Heart right ventricle (tissue), 16 donors: ENCODE measurements at places on chromosomes 16 and 17. TPM values are rescaled to one million over a fixed set of nuclear protein-coding genes. Genes with fewer than 3 reads are reported as not detected.
A peak's percentile ranks its signal among the peaks of the same experiment; 100 is the strongest.

- DNase-seq = no peak
Measured at GRCh38 chr17:42227849-42228700, 33.8 kb upstream of the GHDC start.

DNA sequence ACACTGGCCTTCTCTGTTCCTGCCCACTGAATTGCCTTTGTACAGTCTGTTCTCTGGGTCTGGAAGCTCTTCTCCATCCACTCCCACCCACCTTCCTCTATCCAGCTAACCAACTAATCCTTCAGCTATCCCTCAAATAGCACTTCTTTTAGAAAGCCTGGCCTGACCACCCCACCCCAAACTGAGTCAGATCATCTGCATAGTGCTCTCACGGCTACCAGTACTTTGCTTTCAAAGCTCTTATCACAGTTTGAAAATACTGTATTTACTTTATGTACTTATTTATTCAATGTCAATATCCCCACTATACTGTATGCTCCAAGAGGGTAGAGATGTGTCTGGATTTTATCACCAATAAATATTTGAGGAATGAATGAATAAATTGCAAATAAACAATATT, 4.5 kb upstream of the CLDN7 start:
- no peak for DNase-seq

DNA sequence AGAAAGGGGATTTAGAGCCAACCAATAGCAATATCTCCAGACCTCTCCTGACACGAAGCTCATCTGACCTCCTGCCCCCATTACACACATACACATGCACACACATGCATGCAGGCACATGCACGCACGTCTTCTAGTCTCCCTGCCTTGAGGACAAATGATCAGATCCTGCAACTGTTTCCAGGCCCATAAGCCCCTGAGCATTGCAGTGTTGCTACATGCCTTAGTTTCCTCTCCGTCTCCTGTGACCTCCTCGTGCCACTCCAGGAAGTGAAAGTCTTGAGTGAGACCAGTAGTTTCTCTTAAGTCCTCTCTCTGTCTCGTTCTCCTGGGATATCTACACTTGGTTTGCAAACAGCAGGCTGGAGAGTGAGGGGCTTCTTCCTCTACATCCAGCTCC, 8.2 kb downstream of the CIITA start:
- no peak for DNase-seq

DNA sequence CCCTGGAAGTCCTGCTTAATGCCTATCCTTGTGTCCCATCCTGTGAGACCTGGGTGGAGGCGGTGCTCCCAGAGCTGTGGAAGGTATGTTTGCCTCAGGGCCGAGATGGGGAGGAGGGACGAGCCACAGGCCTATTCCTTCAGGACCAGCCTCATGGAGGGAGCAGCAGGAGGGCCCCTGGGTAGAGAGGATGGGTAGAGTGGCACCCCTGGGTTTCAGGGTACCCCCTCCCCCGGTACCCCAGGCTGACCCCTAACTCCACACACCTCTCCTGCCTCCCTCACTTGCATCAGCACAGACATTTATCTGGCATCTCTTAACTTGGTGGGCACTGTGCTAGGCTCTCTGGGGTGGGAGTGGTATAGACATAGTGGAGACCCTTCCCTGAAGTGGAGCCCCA, 7.1 kb downstream of the ASB16 start:
- no peak for DNase-seq

DNA sequence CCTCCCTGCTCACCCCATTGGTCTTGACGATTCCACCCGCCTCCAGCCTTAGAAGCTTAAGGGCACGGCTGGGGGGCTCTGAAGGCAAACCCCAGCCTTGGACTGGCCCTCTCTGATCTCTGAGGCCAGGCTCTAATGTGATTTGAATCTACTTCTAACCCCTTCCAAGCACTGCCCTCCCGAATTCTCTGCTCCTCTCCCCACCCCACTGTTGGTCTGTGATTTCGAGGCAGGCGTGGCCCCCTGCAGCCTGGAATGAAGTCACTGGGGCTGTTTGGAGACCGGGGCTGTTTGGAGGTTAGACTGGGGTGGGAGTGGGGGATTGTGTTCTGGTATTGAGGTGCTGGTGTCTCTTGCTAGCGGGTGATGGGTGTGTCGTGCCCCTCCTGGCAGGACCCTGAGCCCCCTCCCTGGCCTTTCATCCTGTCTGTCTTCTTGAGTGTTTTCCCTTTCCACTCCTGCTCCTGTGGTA, 2.2 kb downstream of the GRB7 start:
- DNase-seq = no peak

GRCh38 chr16:48611329-48612137, 1.6 kb upstream of the N4BP1 start:
- no peak for DNase-seq

- peak; percentile 16 for DNase-seq
Measured at GRCh38 chr16:88634994-88635670, 3.2 kb upstream of the IL17C start.

DNA sequence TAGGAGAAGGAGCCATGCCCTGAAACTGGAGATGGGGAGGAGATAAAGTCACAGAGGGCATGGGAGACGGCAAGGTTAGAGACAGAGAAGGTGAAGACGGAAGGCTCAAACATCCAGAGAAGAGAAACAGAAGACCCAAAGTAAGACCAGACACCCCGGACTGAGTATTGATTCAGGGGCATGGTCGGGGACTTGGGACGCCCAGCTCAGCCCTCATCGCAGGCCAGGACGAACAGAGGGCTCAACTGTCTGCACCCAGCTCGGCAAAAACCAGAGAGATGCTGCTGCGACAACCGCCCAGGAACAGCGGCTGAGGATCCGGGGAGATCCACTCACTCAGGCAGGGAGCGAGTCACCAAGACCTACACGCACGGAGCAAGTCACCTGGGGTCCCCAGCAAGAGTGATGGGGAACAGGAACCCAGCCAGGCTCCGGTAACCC, 999 bp downstream of the XYLT1 start:
- no peak for DNase-seq

DNA sequence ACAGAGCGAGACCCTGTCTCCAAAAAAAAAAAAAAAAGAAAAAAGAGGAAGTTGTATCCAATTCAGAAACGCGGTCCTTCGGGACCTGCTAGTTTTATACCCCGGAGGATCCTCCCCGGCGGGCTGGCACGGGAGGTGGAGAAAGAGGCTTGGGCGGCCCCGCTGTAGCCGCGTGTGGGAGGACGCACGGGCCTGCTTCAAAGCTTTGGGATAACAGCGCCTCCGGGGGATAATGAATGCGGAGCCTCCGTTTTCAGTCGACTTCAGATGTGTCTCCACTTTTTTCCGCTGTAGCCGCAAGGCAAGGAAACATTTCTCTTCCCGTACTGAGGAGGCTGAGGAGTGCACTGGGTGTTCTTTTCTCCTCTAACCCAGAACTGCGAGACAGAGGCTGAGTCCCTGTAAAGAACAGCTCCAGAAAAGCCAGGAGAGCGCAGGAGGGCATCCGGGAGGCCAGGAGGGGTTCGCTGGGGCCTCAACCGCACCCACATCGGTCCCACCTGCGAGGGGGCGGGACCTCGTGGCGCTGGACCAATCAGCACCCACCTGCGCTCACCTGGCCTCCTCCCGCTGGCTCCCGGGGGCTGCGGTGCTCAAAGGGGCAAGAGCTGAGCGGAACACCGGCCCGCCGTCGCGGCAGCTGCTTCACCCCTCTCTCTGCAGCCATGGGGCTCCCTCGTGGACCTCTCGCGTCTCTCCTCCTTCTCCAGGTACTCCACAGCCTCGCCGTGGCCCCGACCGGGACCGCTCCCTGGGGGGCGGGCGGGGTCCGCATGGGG, at the start of gene CDH3:
TSS of gene CDH3 (plus strand) at position 596 of the 779 bp plus-strand sequence. CDS start at position 666, 70 bp downstream.
- no peak for DNase-seq

The BAIAP2 gene
- 15.2 TPM for total RNA-seq

The CD68 gene
- 16.5 TPM for total RNA-seq

The ZNF385C gene
- total RNA-seq = 0.24 TPM

The KRTAP1-1 gene
- not detected for total RNA-seq

The SDR42E1 gene
- 0.76 TPM for total RNA-seq
